ENCODE measurements at places on chromosomes 5 and 9.
A peak's percentile ranks its signal among the peaks of the same experiment; 100 is the strongest.

- ATAC-seq: no peak
Observed at GRCh38 chr5:102700120-102700831, 54.8 kb upstream of the PAM start.

DNA sequence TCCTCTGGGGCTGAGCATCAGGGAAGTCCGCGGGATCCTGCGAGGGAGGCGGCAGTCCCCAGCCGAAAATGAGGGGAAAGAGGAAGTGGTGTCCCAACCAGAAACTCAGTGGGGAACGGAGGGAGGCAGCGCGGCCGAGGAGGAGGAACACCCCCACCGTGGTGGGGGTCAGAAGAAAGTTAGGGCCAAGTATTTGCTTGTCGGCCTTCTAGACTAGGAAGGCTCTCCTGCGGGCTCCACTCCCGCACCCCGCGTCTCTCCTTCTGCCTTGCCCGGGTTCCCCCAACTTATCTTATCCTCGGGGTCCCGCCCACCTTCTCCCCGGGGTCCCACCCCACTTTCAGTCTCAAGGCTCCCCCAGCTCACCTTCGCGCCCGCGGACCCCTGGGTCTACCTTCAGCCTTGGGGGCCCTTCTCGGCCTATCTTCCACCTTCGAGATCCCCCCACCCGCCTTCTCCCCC, 557 bp upstream of the PHF2 start:
- peak; percentile 60 for ATAC-seq

GRCh38 chr5:110086658-110087388, 397.1 kb downstream of the MAN2A1 start:
- ATAC-seq: peak; percentile 93

DNA sequence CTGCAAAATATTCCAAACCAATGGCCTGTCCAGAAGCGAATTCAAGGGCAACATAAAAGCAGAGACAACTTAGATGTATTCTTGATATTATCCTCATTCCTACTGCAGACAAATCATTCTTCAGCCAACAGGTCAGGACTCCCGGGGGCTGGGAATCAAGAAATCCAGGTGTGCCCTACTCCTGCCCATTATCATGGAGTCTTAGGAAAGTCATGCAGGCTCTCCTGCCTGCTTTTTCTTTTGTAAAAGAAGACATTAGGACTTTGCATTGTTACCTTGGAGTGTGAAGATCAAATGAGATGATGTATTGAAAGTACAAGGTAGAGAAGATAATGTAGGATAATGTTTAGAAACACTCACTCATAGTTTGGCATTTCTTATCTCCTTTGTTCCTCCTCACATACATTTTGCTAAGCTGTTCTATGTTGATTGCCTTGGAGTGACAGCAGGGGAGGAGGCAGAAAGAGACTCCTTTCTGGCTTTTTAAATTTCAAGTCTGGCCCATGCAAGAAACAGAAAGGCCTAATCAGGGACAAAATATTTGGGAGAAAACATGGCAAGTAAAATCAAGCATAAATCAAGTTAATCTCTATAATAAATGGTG, 113.8 kb downstream of the SV2C start:
- no peak for ATAC-seq

DNA sequence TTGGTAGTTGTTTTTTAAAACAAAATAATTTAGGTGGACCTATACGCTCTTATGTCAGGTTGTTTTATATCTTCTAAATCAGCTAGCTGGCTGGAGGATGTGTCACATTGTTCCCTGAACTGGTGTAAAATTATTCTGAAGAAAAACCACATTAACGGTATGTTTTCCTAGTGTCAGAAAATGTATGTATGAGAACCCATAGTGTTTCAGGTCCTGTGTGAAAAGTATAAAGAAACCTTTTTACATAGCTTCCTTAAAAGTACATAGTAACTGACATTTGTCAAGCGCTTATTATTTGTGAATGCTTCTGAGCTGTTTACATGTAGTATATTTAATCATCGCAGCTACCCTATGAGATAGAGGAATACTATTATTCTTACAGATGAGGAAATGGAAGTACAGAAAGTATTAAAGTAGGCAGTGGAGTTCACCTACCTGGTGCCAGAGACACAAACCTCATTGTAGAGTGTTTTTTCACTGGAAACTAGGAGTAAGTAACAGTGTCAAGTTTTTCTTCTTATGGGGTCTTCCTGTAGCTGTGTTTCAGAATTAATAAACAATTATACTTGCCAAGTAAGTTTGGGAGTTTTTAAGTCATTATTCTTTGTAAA, 10.4 kb upstream of the FAM120AOS start:
- ATAC-seq: no peak

DNA sequence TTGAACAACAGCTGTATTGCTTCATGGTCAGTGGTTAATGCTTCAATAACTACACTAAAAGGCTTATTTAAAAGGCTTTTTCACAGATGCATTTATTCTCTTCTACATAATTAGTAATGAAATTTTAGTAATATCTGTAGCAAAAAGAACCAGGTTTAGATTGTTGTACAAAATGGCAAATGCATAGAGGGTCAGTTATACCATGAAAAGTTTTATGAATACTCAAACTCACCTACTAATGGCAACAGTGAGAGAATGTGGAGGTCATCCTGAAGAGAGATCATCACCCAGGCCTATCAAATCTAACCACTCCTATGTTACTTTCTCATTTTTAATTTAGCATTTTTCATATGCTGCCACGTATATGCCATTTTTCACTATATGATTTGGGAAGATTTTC, 444.3 kb upstream of the CDH9 start:
- ATAC-seq: no peak

- ATAC-seq: peak; percentile 95
Observed at GRCh38 chr9:126398403-126399058, 71.9 kb downstream of the MVB12B start.

DNA sequence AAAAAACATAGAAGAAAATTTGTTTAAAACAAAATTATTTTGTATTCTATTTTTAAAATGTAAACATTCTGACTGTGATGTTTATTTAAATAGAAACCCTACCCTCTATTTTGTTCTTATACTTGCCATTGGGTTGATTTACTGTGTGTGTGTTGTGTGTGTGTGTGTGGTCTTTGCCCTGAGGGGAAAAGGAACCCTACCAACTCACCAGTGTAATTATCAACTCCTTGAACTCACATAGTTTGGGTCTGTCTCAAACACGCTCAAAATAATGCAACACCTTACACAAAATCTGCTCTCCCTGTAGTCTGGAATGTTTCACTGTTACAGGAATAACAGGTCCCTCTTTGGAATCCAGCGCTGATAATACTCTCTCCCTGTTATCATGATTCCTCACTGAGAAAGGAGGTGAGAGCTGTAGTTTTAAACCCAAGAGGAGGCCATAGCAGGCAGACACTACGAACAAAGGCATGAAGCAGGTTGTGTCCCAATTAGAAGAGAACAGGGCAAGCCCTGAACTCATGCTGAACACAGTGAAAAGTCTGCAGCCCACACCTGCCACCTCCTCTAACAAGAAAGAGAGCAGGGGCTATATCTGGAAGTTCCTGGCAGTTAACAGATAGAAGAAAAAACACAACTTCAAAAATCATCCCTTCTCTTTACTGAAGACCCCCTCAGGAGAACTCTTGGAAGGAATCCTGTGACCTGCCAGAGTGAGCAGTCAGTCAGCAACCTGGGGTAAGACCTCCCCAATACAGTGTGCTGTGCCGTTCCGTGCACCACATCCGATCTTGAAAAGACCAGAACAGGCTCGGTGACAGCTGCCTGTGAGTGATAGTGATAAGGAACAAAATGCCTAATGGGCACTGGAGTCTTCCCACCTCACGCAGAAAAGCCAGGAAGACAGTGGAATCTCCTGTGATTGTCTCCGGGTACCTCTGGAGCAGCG, 608.1 kb upstream of the ADAMTS16 start:
- ATAC-seq: no peak

- no peak for ATAC-seq
Observed at GRCh38 chr9:4541856-4542255, 51.6 kb downstream of the SLC1A1 start.

Measured in SK-N-SH treated with all-trans-retinoic acid at 6 μM for 48 hours (cell line).